Stimulated activated CD4-positive, alpha-beta T cell treated with anti-CD3 and anti-CD28 coated beads, Interleukin-1b, Interleukin-23, amount 100 ng/mL, for 1 hour (primary cell): ENCODE measurements at places on chromosomes 2 and 18.

- no peak for DNase-seq
Measured at GRCh38 chr2:22748909-22749308, 636.1 kb upstream of the KLHL29 start.

- DNase-seq = no peak
Measured at GRCh38 chr18:38826247-38826646, 1260.6 kb upstream of the CELF4 start.

DNA sequence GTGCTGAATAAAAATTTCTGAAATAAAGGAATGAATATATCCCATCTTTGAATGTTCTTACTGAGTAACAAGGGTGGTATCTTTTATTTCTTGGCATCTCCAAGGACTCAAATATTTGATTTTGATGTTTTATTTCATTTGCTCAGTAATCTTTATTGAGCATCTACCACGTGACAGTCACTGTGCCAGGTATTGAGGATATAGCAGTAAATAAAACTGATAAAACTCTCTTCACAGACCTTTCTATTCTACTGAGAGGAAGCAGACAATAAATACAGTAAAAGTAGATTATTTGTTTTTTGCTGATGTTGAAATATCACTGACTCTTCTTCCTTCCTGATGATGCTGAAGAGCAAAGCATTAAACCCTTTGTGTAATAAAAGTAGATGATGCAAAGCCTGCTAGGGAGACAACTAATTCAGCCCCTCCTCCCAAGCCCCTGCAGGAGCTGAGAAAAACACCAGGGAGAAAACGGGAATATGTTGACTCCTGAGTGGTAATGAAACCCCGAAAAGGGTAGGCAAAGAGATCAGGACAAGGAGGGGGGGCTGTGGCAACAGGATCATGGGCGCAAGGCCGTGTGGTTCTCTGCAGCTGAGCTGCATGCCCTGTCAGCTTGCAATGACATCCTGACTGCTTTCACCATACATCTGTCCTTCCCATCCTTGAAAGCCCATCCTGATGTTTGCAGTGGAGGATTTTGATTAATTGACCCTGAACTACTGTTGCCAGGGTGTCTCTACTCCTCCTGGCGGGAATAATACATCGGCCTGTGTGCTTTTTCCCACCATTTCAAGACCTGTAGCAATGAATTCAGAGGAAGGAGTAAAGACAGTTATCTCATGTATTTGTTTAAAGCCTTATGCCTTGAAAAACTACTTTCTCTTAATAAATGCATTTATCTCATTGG lies 117.4 kb downstream of the EML6 start:
- DNase-seq = no peak

DNA sequence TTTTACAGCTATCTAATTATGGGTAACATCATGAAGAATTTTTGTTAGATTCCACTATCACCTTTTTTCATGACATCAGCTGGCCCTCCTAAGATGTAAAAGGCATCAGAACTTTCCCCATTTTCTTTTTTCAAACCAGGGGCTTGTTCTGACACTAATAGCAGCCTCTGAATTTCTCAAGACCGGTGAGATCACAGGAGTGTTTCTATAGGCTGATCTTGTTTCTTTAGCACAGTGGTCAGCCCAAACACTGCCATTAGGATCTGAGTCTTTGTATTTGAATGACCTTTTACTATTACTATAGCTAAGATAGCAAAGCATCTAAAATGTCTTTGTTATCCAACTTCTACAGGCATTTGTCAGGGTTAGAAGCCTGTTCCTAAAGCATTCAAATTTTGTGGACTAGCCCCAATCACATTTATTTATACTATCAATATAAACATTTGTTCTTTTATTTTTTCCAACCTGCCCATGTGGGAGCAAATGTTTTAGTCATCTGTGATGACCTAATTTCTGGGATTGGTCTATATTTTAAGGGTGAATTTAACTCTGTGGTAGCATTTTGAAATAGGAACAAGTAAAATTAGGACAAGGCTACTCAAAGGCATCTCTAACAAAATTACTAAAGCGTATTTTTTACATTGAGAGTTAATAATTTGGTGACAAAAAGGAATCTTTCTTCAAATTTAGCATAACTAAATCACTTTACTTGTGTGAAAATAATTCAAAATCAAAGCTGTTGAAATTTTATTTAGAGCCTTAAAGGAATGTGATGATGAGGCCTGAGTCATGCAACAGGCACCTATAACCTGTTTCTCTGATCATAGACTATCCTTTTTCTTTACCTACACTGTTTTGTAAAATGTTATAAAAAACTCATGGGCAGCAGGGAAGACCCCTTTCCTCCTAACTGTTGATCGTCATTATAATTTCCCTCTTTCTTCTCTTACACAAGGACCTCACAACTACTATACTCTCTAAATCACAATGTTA lies 39.3 kb downstream of the ZAP70 start:
- DNase-seq = no peak

GRCh38 chr18:74073957-74074667 lies 73.5 kb downstream of the FBXO15 start:
- DNase-seq = no peak

- no peak for DNase-seq
Measured at GRCh38 chr18:77042583-77042982, 90.0 kb downstream of the MBP start.

GRCh38 chr18:52409727-52410126 lies 69.7 kb downstream of the DCC start:
- DNase-seq = no peak

GRCh38 chr2:60605866-60606265 lies 52.4 kb upstream of the BCL11A start:
- DNase-seq = no peak
